CD4-positive, CD25-positive, alpha-beta regulatory T cell (primary cell): ENCODE measurements at places on chromosomes 4 and X. TPM values are rescaled to one million over a fixed set of nuclear protein-coding genes. Genes with fewer than 3 reads are reported as not detected.

- no peak for DNase-seq
Measured at GRCh38 chr4:9984621-9985020, 36.7 kb downstream of the SLC2A9 start.

DNA sequence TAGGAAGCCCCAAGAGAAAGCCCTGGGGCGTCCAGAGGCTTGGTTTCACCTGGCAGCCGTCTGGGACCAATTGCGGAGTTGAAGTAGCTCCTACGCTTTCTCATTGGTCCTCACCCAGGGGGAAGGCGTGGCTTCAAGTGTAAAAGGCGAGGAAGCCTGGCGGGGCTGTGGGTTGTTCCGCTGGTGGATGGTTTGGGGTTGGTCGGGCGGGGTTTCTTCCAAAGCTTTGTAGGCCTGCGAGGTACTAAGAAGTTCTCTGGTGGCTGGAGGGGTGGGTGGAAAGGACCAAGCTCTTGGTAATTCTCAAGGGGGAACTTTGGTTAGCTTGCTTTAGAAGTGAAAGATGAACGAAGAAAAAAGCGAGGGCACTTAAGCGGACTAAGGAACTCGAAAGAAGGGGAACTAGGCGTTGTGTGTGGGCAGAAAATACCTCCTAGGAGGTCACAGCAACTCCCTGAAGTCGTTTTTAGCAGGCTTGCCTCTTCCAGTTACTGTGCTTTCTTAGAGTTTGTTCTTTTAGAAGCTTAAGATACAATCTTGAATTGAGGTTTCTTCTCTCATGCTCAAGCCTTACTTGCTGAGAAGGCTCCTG lies 36.6 kb downstream of the CCNG2 start:
- DNase-seq = peak; percentile 80

- DNase-seq = no peak
Measured at GRCh38 chr4:5693871-5694270, 14.5 kb downstream of the EVC2 start.

- DNase-seq = no peak
Measured at GRCh38 chr4:185276036-185276435, 66.6 kb downstream of the SNX25 start.

Gene DLG3
- 9.5 TPM for polyA plus RNA-seq

Gene JAKMIP1
- polyA plus RNA-seq = 20.1 TPM
